Stimulated activated CD4-positive, alpha-beta T cell treated with anti-CD3 and anti-CD28 coated beads, Interleukin-12 subunit alpha, Interleukin-12 subunit beta, amount 100 ng/mL, for 48 hours (primary cell): ENCODE measurements at places on chromosomes 12 and 14.

DNA sequence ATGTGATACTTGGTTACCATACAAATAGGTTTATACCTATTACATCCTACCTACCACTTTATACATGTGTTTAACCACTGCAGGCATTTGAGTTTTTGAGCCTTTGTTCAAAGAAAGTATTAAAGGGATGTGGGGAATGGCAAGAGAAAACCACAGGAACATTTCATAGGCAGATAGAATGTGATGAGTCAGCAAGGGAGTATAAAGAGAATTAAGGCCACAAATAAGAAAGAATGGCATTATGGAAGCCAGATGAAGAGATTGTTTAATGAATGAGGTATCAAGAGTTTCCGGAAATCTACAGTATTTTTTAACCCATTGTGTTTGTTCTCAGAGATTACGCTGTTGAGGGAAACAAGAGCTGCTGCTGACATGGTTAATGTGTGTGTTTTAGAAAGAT is 66.9 kb downstream of the METTL25 start:
- no peak for DNase-seq

DNA sequence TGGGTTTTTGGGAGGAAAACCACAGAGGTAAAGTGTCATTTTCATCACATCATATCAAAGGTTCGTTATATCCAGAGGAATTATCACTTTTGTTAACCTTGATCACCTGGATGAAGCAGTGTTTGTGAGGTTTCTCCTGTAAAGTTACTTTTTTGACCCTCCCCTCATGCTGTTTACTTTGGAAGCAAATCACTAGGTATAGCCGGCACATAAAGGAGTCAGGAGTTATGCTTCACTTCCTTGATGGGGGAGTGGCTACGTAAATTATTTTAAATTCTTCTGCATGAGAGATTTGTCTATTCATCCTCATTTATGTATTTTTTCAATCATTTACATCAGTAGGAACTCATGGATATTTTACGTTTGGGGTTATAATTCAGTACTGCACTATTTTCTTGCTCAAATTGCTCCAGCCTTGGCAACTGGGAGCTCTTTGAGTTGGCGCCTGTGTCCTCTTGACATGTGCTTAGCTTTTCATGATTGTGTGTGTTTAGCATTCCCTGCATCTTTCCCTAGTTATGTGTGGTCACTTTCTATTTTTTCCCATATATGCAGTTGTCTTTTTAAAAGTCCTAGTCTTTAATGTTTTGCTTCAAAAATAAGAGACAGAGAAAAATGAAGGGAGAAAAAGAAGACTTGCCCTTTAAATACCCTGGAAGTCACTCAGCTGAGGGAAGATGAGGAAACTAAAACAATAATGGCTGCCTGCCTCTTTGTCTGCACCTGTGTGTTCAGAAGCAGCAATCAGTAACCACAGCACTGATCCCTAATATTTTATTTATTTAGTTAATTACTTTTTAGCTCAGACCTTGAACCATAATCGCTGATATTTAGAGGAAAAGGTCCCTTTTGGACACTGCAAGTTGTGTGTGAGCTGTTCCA is 62.1 kb downstream of the ZNF641 start:
- no peak for DNase-seq

DNA sequence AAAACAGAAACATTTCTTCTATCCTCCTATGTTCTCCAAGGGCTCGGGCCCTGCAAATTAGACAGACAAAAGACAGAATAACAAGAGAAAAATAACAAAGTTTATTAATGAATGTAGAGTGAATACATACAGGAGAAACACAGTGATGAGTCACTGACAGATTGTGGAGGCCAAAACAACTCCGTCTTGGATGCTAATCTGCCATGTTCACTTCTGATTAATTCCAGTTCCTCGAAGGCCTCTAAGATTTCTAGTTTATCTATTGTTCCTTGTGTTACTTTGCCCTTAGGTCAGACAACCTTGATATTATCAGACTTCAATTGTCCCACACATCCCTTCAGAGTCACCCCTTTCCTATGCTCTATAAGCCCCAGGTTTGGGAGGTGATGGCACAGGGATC is 26.8 kb upstream of the NEDD1 start:
- DNase-seq, result no peak

- no peak for DNase-seq
Observed at GRCh38 chr12:90999966-91000365, 4.8 kb downstream of the EPYC start.

DNA sequence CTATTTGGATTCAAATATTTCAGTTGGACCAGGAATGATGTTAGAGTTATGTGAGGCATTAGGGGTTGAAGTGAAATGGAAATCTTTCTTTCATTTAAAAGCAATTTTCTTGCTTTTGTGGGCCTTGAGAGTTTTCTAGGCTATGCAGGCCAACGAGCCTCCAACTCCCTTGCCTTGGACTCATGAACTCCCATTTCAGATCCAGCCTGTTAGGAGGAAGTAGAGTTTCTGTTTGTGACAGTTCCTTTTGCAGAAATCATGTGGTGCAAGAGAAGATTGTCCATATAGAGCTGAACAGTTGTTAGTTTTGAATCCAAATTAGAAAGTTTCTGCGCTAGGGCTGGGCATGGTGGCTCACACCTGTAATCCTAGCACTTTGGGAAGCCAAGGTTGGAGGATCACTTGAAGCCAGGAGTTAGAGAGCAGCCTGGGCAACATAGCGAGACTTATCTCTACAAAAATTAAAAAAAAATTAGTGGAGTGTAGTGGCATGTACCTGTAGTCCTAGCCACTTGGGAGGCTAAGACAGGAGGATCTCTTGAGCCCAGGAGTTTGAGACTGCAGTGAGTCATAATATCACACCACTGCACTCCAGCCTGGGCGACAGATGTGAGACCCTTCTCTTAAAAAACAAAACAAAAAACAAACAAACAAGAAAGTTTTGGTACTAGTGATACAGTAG is 47.3 kb upstream of the MED13L start:
- DNase-seq, result no peak

DNA sequence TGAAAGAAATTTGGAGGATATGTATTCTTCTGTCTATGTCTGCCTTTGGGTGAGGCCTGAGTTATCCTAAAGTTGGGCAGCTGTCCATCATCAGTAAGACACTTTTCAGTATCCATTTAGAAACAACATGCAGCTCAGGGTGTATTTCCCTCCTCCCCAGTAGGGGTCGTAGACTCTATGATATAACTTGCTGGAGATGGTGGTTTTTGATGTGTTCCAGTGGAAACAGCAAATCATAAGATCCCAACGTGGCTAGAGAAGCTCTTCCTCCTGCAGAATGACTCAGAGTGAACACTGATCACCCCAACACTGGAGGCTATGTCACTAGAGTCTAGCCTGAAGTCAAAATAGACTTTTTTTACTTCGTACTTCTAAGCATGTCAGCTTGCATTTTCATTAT is 331.6 kb upstream of the STXBP6 start:
- DNase-seq, result no peak

- no peak for DNase-seq
Observed at GRCh38 chr14:42877716-42878115, 1271.0 kb downstream of the LRFN5 start.

DNA sequence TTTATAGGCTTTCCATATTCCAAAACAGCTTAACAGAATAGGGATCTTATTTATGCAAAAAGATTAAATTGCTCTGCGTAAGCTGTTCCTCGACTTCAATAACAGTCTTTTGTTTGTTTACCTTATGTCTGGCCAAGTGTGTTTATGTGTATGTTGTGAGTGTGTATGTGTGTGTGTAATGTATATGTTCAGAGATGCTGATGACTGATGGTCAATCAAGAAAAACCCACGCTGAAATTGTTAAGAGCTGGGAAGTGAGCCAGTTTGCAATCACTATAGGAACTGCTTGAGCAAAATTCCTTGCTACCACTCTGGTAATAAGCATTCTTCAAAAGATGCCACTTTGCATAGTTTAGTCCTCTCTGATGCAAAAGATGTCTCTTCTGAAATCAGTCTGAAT is 59.6 kb downstream of the PRKD1 start:
- no peak for DNase-seq

DNA sequence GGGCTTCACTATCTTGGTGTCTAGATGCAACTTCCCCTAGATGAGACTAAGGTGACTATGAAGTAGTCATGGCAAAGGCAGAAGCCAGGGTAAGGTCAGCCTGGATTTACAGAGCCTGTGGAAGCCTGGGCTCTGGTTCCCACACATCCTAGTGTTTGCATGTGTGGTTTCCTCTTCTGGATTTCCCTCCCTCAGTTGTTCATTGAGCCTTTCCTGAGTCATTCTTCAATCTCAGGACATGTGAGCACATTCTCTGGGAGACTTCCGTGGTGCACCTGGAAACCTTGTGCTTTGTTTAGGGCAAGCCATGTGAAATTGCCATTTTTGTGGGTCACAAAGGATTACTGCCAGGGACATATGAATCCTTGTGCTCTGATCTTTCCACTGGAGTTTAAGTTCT is 236.6 kb downstream of the C12orf75 start:
- no peak for DNase-seq

DNA sequence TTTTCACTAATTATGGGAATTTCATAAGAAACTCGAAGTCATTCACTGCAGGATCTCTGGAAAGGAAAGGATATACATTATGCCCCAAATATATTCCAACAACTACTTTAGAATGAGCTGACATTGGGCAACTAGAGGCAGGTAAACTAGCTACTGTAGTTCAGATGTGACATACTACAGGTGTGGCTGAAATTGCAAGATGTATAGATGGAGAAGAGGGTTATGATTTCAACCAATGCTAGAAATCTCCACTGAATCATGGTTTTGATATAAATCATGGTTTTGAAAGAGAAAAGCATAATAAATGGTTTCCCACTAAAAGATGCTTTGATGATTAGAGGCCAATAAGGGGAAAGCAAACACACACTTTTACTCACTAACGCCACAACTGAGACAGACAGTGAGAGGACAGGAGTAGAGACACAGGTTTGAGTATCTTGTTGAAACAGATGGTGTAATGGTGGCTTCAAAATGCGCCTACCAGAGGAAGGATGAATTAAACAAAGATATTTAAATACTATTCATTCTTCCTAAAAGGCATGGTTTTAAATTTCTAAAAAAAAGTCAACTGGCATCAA is 296.1 kb upstream of the DIO2 start:
- no peak for DNase-seq

GRCh38 chr12:122866379-122866778 is 29.5 kb downstream of the VPS37B start:
- no peak for DNase-seq

GRCh38 chr14:32254952-32255679 is 52.0 kb upstream of the RNU6-8 start:
- DNase-seq, result peak; percentile 45

DNA sequence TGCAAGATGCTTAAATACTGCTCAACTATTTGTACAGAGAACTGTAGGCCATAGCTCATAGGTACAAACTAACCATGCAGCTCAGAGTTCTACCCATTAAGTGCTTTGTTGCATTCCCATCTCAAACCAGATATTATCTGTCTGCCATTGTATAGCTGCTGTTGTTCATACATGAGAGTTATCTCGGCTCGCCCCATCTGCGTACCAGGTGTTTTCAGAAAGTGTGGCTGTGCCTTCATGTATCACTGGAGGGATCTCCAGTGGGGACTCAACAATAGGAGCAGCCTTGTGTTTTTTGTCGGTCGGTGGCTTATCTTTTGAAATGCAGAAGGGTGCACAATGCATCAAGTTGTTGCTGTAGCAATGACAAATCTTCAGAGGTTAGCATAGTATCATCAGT is 678.3 kb downstream of the RERGL start:
- DNase-seq, result no peak

- no peak for DNase-seq
Observed at GRCh38 chr14:62696331-62696924, 348.8 kb downstream of the KCNH5 start.

DNA sequence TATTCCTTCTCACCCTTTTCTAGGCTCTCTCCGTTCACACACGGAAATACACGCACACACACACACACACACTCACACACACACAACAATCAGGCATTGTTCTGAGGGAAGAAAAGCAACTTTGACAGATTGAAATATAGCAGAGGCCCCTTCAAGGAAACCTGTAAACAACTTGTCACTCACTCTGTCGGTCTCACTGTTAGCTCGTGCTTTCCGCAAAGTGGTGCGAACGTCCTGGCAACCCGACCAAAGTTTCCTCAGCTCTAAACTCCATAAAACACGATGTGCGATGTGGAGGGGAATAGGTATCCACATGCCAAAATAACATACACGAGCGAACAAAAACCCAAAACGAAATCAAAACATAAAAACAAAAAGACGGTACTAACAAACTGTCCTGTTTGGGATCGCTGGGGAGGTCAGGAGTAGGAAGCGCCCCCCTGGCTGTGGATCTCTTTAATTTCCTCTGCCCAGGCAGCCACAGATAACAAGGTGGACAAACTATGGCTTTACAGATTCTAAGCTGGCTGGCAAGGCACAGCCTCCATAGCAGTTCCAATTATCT is 822 bp upstream of the SOX5 start:
- DNase-seq, result no peak

- no peak for DNase-seq
Observed at GRCh38 chr12:41532072-41532471, 344.0 kb downstream of the PDZRN4 start.

GRCh38 chr14:69475194-69475818 is 9.2 kb upstream of the PLEKHD1 start:
- no peak for DNase-seq

GRCh38 chr12:104063712-104064030 is 660 bp upstream of the HCFC2 start:
- no peak for DNase-seq

- no peak for DNase-seq
Observed at GRCh38 chr12:106080041-106080790, 58.5 kb downstream of the NUAK1 start.

DNA sequence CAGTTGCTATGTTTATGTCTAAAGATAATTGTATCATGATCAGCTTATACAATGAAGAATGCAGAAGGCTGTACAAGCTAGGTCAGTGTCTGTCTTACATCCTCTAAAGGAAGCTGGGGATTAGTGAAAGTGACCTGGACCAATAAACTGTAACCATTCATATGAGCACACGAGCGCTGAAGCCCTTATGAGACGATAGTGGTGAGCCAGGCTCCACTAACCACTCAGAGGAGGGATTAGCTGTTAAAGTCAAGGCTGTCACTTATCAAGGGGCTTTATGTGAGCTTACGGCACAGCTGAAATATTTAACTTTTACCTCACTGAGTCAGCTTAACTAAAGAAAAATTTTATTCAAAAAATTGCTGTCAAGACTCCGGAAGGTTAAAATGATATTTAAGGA is 30.3 kb downstream of the NDUFA12 start:
- DNase-seq, result no peak

- DNase-seq, result no peak
Observed at GRCh38 chr14:39492267-39492666, 60.0 kb upstream of the FBXO33 start.

- no peak for DNase-seq
Observed at GRCh38 chr14:77198561-77198960, 17.0 kb downstream of the TMEM63C start.

- no peak for DNase-seq
Observed at GRCh38 chr14:52790011-52790755, 1.2 kb downstream of the GNPNAT1 start.

- no peak for DNase-seq
Observed at GRCh38 chr12:11771356-11771755, 121.9 kb downstream of the ETV6 start.
